ENCODE measurements at places on chromosomes 5 and 9.

- no peak for DNase-seq
These were observed 33.4 kb upstream of the TBC1D2 start for GRCh38 chr9:98288881-98289280.

DNA sequence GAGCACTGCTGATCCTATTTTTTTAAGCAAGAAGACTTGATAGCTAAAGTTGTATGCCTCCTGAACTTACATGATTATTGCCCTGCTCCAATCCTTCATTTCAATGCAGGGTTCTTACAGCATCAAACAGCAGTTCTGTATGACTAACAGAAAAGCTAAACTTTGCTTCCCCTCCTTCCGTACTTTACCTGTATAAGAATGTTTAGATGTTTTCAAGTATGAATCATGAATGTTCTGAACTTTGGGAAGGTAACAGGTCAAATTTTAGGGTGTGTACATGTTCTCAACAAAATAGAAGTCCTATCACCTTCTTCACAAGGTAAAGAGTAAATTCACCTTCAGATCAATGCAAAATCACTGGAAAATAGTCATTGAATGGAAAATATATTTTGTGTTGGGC, 972.6 kb upstream of the SEMA6A start:
- no peak for DNase-seq

- no peak for DNase-seq
These were observed 395.8 kb upstream of the ADAMTSL1 start for GRCh38 chr9:18077941-18078678.

DNA sequence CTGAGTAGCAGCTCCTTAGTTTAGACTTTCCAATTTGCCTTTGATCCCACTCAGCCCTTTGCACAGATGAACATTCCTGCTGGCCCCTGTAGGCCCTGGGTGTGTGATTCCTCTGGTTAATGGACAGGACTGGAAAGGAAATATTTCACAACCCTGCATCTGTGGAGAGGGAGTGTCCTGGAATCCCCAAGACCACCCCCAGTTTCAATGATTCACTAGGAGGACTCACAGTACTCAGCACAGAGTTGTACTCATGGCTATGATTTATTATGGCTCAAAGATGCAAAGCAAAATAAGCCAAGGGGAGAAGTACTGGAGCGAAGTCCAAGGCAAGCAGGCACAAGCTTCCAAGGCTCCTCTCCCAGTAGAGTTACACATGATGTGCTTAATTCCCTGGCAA, 42.4 kb upstream of the TJP2 start:
- DNase-seq = no peak

- no peak for DNase-seq
These were observed 93.2 kb upstream of the ACTBL2 start for GRCh38 chr5:57575839-57576238.

GRCh38 chr9:81032831-81033230, 656.5 kb downstream of the TLE1 start:
- no peak for DNase-seq

DNA sequence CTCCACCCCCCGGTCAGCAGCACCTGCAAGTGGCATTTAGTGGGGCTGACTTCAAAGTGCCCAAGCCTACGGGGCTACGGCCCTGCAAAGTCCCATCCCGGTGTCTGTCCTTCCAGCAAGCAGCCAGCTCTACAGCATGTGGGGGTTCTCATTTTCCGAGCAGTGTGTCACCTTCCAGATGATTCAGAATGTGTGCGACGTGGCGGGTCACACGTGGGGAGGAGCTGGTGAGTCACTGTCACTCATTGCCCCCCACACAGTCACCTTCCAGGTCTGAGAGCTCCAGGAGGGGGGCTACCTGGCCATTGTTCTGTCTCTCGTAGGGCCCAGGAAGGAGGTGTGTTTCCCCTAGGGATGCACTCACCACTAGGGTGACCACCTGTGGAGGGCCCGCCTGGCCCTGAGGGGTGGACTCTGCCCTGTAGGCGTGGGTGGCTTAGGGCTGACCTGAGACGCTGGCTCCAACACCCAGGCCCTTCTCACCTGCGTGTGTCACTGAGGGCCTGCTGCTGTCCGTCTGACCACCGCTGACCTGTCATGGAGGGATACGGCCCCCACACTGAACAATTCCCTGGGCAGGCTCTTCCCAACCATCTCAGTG, 70.2 kb downstream of the SEMA4D start:
- no peak for DNase-seq

Measured in GM13977 (cell line).